ENCODE measurements at places on chromosomes 1 and 21. TPM values are rescaled to one million over a fixed set of nuclear protein-coding genes. Genes with fewer than 3 reads are reported as not detected.

CD53 gene
- total RNA-seq, result 12.2 TPM

KCNE2 gene
- not detected for total RNA-seq

DNA sequence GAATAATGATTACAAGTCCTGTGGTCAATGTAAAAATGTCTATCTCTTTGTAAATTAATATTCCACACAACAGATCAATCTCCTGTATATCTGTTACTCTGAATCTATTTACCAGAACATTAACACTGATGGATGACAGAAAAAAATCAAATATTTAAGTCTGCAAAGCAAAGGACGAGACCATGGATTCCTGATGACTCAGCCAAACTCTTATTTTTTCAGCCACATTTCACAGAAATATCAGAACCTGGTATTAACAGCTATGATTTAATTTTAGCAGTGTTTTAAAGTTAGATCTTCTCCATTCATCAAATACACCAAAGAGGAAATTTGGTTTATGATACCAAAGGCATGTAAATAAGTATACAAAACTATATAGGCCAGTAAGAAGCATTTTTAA is 46.1 kb downstream of the FAF1 start:
- H3K36me3 ChIP-seq, result no peaks in the 10 kb centered on the region
- no peaks in the 10 kb centered on the region for H3K27me3 ChIP-seq
- DNase-seq, result no peak

- H3K36me3 ChIP-seq, result no peaks in the 10 kb centered on the region
- H3K4me1 ChIP-seq, result no peaks in the 10 kb centered on the region
- DNase-seq, result no peak
- H3K27me3 ChIP-seq, result no peaks in the 10 kb centered on the region
Measured at GRCh38 chr1:47554901-47555300, 117.1 kb downstream of the FOXD2 start.

BCL2L15 gene
- total RNA-seq, result 0.46 TPM

DNA sequence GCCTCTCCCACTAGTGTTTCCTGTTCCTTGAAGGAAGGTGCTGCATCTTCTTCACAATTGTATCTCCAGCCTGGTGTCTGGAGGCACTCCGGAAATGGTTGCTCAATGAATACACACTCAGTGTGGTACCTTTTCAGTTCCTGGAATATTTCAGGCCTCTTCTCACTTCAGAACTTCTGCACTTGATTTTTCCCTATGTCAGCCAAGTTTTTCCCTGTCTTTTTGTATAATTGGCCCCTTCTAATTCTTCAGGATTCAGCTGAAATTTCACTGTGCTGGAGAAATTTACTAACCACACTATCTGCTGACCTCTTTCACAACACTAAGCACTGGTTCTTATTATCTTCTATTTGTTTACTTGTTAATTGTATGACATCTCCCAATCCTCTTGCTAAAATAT is 61.2 kb upstream of the MAP10 start:
- peaks cover 2% of the 10 kb centered on the region for H3K4me1 ChIP-seq
- H3K27ac ChIP-seq, result no peak overlapping the region
- no peak overlapping the region for H3K4me3 ChIP-seq
- H3K27me3 ChIP-seq, result no peaks in the 10 kb centered on the region
- DNase-seq, result no peak

CHTOP gene
- total RNA-seq, result 60.6 TPM

FAM76A gene
- 7.8 TPM for total RNA-seq

NBPF6 gene
- 1.1 TPM for total RNA-seq

SLC19A2 gene
- total RNA-seq, result 18.7 TPM

C1orf105 gene
- 1.4 TPM for total RNA-seq

- H3K4me3 ChIP-seq, result no peak overlapping the region
- no peaks in the 10 kb centered on the region for H3K4me1 ChIP-seq
- H3K36me3 ChIP-seq, result no peaks in the 10 kb centered on the region
- no peak for DNase-seq
- no peaks in the 10 kb centered on the region for H3K27me3 ChIP-seq
- peak overlapping the region; percentile 19 for H3K27ac ChIP-seq
Measured at GRCh38 chr1:112935461-112936111, 20.4 kb downstream of the SLC16A1 start.

DNA sequence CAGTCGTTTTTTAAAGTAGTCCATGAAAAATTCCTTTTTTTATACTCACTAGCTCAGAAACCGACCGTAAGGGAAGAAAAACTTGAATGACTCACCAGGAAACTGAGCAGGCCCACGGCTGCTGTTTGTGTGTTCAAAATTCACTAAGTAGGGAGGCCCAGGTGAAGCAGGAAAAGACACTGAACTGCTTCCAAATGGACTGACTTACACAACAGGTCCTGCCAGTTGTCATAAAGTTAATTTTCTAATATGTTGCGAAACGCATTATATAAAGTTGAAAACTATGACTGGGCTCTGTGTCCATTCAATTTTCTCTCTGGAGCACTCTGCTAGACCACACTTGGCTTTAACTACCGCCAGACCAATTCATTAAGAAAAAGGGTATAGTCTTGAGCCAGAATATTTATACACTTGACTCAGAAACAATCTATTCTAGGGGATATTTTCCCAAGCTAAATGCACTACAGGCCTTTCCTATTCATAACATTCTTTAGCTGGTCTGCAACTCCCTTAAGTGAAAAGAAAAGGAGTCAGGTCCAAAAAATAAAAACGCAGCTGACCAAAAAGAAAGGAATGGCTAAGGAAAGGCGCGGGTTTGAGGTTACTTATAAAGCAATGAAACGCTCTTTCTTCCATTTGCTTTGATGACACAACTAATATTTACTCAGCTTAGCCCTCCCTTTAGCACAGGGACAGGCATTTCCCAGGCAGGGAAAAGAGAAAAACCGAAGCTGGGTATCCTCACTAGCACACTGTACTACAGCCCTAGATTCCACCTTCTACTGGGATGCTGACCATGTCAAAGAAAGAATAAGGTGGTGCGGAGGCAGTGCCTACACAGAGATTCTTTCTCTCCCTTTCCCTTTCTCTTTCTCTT is 306.3 kb upstream of the ESRRG start:
- DNase-seq, result peak; percentile 85
- peak overlapping the region; percentile 3 for H3K4me3 ChIP-seq
- peaks cover 8% of the 10 kb centered on the region for H3K4me1 ChIP-seq

- H3K36me3 ChIP-seq, result no peaks in the 10 kb centered on the region
- no peaks in the 10 kb centered on the region for H3K4me1 ChIP-seq
- no peaks in the 10 kb centered on the region for H3K27me3 ChIP-seq
- H3K4me3 ChIP-seq, result no peak overlapping the region
- H3K27ac ChIP-seq, result no peak overlapping the region
Measured at GRCh38 chr1:34322969-34323368, 146.3 kb downstream of the C1orf94 start.

- no peaks in the 10 kb centered on the region for H3K36me3 ChIP-seq
- H3K27me3 ChIP-seq, result no peaks in the 10 kb centered on the region
- H3K4me3 ChIP-seq, result no peak overlapping the region
Measured at GRCh38 chr1:212152308-212152693, 116.8 kb downstream of the DTL start.

DNA sequence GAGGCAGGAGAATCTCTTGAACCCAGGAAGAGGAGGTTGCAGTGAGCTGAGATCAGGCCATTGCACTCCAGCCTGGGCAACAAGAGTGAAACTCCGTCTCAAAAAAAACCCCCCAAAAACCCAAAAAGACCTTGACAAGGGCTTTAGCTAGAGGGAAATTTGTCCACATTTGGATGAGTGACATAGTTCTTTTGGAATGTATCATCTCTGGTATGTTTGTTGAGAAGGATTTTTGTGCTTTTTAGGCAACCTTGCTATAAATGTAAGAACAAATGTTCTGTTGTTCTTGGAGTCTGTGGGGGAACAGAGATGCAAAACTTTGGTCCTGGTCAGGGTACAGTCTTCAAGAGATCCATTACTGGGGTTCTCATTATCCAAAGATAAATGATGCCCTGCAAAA is 28.9 kb downstream of the INAVA start:
- no peaks in the 10 kb centered on the region for H3K27me3 ChIP-seq
- no peaks in the 10 kb centered on the region for H3K36me3 ChIP-seq
- no peaks in the 10 kb centered on the region for H3K4me1 ChIP-seq
- no peak overlapping the region for H3K4me3 ChIP-seq
- H3K27ac ChIP-seq, result no peak overlapping the region

DNA sequence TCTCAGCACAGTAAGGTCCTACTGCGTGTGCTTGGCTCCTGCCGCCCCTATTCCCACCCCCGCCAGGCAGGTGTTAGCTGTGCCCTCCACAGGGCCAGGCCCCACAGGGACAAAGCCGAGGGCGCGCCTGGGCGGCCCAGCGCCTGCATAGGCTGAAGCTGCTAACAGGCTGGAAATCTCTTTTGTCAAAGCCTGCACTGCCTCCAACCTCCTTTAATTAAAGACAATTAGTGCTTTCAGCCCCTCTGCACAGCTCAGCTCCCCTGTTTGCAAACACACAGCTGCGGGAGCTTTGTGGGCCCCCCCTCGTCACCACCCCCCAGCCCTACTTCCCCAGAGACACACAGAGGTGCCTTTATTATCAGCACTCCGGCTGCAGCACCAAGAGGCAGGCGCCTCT is 95.9 kb downstream of the EPHB2 start:
- no peaks in the 10 kb centered on the region for H3K27me3 ChIP-seq
- H3K4me3 ChIP-seq, result no peak overlapping the region
- H3K27ac ChIP-seq, result no peak overlapping the region
- no peaks in the 10 kb centered on the region for H3K36me3 ChIP-seq

GRCh38 chr1:199945591-199945990 is 81.9 kb upstream of the NR5A2 start:
- no peak overlapping the region for H3K27ac ChIP-seq
- no peaks in the 10 kb centered on the region for H3K36me3 ChIP-seq
- no peak for DNase-seq
- H3K4me1 ChIP-seq, result no peaks in the 10 kb centered on the region
- H3K27me3 ChIP-seq, result no peaks in the 10 kb centered on the region

DNA sequence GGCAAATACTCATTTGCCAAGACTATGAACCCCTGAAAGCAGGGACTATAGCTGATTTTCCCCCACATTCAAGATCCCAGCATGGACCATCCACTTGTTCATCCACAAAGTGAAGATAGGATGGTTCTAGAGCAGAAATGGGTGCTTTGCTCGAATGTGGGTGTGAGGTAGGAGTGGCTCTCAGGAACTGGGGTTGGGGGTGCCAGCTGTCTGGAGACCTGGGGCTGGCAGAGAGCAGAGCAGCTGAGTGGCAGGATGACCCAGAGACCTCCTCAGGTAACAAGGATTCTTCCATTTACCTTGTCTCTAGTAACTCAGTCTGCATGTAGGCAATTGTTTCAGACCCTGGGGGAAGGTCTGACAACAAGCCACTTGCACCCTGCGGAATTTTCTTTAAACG is 6.0 kb downstream of the S100A9 start:
- no peak overlapping the region for H3K4me3 ChIP-seq
- no peak overlapping the region for H3K27ac ChIP-seq
- no peaks in the 10 kb centered on the region for H3K4me1 ChIP-seq
- H3K36me3 ChIP-seq, result no peaks in the 10 kb centered on the region

DNA sequence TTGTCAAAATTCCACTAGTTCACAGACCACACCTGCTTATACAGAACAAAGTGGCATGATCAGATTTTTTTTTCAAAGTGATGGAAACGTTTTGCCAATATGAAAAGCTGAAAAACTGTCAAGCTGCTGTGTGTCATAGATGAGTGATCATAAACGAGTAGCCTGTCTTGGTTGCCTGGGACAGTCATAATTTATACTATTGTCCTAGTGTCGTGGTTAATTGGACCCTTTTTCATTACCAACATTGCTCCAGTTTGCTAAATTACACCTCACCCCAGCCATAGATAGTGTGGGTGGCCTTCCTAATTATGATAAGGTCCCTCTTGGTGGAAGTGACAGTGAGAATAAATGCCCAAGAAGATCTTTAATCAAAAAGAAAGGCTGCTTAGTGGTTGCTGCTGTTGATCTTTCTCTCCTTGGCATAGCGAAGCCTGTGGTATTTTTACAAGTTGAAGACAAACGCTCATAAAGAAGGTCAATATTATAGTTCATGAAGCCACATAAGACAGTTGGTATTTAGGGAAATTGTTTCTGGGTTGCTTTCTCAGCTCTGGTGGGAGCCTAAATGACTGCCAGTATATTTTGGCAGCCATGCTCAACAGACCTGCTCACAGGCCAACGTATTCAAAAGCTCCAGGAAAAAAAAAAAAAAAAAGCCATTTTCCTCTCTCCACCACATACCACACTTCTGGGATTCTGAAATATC is 478.1 kb downstream of the PLA2G4A start:
- no peaks in the 10 kb centered on the region for H3K27me3 ChIP-seq
- DNase-seq, result peak; percentile 57
- no peak overlapping the region for H3K4me3 ChIP-seq
- H3K36me3 ChIP-seq, result no peaks in the 10 kb centered on the region
- no peak overlapping the region for H3K27ac ChIP-seq

GRCh38 chr1:116182019-116182714 is 71.0 kb downstream of the MAB21L3 start:
- H3K27ac ChIP-seq, result no peak overlapping the region
- H3K27me3 ChIP-seq, result no peaks in the 10 kb centered on the region
- H3K36me3 ChIP-seq, result no peaks in the 10 kb centered on the region
- no peak overlapping the region for H3K4me3 ChIP-seq
- DNase-seq, result peak; percentile 46
- peaks cover 6% of the 10 kb centered on the region for H3K4me1 ChIP-seq

SYTL1 gene
- 94.7 TPM for total RNA-seq

DNA sequence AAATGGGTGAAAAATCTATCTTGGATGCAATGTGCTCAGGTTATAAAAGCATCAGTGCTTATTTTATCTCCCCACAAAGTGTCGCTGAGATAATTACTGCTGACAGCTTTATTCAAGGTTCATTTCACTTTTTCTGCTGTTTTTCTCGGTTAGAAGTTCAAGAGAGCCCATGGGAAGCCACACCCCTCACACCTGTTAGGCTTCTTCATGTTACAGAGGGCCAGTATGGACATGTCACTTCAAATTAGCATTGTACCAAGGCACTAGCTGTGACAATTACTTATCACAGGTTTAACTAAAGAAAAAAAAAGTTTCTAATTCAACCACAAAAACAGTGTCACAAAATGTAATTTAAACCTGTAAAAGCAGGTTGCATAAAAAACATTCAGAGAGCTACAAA is 187.3 kb upstream of the DMRTA2 start:
- no peak for DNase-seq
- no peaks in the 10 kb centered on the region for H3K27me3 ChIP-seq
- H3K36me3 ChIP-seq, result no peaks in the 10 kb centered on the region
- H3K4me3 ChIP-seq, result no peak overlapping the region
- H3K4me1 ChIP-seq, result no peaks in the 10 kb centered on the region
- no peak overlapping the region for H3K27ac ChIP-seq

RNF207 gene
- 45.7 TPM for total RNA-seq

- DNase-seq, result peak; percentile 33
- H3K4me1 ChIP-seq, result no peaks in the 10 kb centered on the region
- no peaks in the 10 kb centered on the region for H3K27me3 ChIP-seq
- H3K27ac ChIP-seq, result no peak overlapping the region
Measured at GRCh38 chr1:15100121-15100879, 53.2 kb upstream of the TMEM51 start.

- no peaks in the 10 kb centered on the region for H3K4me1 ChIP-seq
- no peak overlapping the region for H3K27ac ChIP-seq
- H3K36me3 ChIP-seq, result no peaks in the 10 kb centered on the region
- no peaks in the 10 kb centered on the region for H3K27me3 ChIP-seq
Measured at GRCh38 chr1:248596615-248597014, 885 bp downstream of the OR2T10 start.
